ENCODE measurements at places on chromosomes 1 and 21.
A peak's percentile ranks its signal among the peaks of the same experiment; 100 is the strongest.

GRCh38 chr1:154845174-154845573 is 24.9 kb downstream of the KCNN3 start:
- DNase-seq = no peak

- no peak for DNase-seq
These were observed 48.9 kb upstream of the LEPR start for GRCh38 chr1:65371544-65371943.

DNA sequence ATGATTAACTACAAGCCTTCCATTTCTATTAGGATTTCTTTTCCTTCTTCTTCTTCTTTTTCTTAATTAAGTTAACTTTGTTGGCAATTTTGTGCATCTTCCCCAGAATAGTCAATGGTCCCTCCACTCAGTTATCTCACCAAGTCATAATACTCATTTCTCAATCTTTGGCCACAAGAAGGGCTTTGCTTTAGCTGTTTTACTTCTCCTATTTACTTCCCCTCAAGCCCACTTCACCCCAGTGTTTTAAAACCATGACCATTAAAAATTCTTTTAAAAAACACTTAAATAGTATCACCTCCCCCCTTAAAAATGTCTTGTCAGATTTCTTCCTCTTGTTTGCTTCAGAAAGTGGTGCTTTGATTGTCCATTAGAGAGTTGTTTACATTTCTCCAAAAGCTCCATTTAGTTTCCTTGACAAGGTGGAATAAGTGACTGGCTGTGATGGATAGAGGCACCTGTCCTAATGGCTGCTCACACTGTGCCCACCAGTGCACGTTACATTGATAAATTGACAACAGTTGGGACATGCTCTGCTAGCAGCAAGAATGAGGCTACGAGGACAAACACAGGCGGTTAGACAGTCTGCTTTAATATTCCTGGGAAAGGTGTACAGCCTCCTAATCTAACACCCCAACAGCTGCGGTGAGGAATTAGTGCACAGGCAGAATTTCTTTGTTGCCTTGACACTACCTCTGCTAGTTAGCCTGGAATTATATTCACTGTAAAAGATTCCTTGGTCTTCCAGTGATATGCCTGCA is 354.7 kb downstream of the LMO4 start:
- peak; percentile 2 for DNase-seq

- no peak for DNase-seq
These were observed 26.2 kb downstream of the PGBD5 start for GRCh38 chr1:230400007-230400344.

GRCh38 chr1:212670301-212670700 is 29.3 kb downstream of the BATF3 start:
- no peak for DNase-seq

DNA sequence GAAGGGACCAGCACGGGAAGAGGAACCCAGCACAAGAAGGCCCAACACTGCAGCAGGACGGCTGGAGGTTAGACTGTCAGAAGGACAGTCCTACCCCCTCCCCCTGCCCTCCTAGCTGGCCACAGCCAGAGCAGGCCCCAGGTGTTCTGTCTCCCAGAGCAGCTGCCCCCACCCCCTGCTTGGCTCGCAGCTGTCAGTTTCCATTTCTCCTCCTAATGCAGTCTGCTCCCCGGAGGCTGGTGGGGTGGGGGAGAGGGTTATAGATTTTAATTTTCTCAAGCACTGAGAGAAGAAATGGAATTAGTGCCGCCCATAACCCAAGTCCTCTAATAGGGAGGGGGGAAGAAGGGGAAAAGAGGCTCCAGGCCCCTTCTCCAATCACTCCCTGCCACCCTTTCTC is 13.0 kb upstream of the PEAR1 start:
- no peak for DNase-seq

DNA sequence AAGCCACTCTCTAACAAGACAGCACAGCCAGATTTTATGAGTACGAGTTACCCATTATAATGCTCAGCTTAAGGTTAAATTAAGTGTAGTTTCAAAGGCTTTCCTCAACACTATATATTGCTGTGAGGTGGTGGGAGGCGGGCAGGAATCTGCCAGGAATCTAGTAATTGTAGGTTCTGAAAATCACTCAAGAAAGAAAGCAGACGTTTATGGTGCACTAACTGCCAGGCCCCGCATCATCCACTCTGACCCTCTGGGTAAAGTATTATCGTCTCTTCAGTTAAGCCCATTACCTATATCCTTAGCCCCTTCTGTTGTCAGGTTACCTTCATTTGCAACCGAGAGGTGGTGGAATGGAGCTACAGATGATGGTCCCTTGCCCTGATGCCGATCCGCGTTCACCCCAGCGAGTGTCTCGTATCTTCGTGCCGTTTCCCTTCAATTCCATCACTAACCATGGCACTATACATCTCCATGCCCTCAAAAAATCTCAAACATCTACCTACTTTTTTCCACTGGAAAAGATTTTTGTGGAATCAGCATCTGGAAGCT is 12.4 kb downstream of the HMGN1 start:
- DNase-seq = no peak

- no peak for DNase-seq
These were observed 95.0 kb downstream of the KCND3 start for GRCh38 chr1:111894497-111894896.

Measured in suppressor macrophage (primary cell).